ENCODE measurements at places on chromosomes 12 and 14.

DNA sequence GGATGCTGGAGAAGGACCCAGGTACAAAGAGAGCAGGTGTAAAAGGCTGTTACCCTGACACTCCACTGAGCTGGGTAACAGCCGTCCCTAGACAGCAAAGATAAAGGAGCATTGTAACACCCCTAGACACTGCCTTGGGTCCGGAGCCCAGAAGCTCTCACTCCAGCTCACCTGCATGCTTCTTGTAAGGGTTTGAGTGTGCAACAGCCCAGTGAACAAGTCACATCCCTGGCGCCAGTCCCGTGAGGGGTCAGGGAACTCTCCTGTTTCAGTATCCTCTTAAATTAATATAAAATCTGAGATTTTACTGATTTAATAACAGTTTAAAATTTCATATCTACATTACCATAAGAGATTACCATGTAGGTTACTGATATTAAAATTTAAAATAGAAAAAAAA is 124.8 kb upstream of the LMO3 start:
- H3K4me3 ChIP-seq, result no peak overlapping the region
- H3K27me3 ChIP-seq, result no peaks in the 10 kb centered on the region
- no peak for DNase-seq

- H3K4me3 ChIP-seq, result no peak overlapping the region
- H3K36me3 ChIP-seq, result no peaks in the 10 kb centered on the region
- no peak overlapping the region for H3K27ac ChIP-seq
- no peak for DNase-seq
Measured at GRCh38 chr12:54020591-54021405, 7.4 kb upstream of the HOXC6 start.

- peak; percentile 81 for DNase-seq
- peak within 1 kb of the TSS; percentile 96 for H3K4me3 ChIP-seq
- peaks cover 19% of the 10 kb centered on the region for H3K36me3 ChIP-seq
- H3K27ac ChIP-seq, result peak within 1 kb of the TSS; percentile 97
- H3K4me1 ChIP-seq, result peaks cover 15% of the 10 kb centered on the region
- peaks cover 7% of the 10 kb centered on the region for H3K27me3 ChIP-seq
Measured at GRCh38 chr14:77760381-77761204, at the start of gene SNW1. Gene SNW1 (minus strand): TSS chr14:77761156. CDS start chr14:77761127, 29 bp downstream.

DNA sequence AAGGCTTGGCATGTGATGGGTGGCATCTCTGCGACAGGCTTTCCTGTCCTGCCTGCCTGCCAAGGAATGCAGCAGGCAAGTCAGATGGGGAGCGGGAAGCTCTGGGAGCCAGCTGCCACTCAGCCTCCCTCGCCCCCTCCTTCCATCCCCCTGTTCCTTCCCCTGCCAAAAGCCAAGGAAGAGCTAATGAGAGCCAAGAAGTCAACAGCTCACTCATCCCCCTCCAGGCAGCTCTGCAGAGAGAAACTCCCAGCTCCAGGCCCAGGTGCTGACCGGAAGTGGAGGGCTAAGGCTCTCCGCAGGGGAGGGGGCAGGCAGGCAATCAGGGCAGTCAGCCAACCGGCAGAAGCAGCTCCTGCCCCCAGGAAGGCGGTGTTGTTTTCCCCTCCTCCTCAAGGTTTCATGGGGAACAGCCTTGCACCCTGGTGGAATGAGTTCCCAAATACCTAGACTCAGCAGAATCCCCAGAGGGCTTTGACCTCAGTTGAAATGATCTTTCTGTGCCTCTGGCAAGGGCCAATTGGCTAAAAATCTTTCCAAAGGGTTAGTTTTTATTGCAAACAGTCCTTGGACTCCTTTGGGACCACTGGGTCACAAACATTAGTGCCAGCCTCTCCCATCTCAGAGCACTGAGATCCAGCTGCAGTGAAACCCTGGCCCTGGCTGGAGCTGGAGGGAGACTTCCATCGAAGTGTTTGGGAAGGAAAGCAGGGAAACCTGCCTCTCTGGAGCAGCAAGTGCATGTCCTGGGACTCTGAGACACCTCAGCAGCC is 349.1 kb downstream of the DPF3 start:
- DNase-seq, result no peak
- H3K4me1 ChIP-seq, result no peaks in the 10 kb centered on the region
- H3K4me3 ChIP-seq, result no peak overlapping the region
- no peak overlapping the region for H3K27ac ChIP-seq

- H3K4me3 ChIP-seq, result no peak overlapping the region
- no peaks in the 10 kb centered on the region for H3K4me1 ChIP-seq
- DNase-seq, result no peak
- H3K27ac ChIP-seq, result no peak overlapping the region
- H3K27me3 ChIP-seq, result peaks cover 4% of the 10 kb centered on the region
Measured at GRCh38 chr14:23877538-23878180, 75.9 kb upstream of the DHRS4 start.

DNA sequence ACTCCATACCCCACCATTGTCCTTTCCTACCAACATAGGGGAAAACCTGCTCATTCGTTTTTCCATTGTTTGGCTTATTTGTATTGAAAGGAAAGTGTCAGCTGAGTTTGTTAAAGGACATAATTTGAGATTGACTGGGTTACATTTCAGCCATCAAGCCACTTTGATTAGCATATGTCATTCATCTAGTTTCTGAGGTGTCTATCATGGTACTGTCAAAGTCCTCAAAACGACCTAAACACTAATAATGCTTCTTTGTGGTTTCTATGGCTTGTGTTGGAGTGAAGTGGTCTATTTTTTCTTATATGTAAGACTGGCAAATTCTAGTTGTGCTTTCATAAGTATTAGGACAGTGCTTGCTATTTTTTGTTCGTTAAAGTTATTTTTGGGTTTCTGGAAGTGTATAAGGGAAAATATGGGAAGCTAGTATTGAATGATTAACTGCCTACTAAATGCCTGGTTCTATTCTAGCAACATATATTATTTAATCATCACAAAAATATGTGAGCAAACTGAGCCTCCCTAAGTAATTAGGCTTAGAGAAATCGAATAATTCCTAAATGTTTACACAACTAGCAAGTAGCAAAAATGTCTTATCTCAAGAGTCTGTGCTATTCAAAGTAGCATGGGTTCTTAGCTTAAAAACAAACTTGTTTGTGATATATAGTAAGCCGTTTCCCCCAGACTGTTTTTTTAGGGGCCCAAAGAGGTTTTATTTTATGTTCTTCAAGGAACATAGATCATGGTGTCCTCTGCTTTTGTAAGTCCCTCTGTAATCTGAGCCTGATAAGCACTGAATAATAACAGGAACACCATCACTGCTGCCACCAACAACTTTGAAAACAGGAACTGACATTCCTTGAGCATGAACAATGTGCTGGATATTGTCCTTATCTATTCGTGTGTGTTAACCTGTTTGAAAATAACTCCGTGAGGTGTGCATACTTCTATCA is 67.1 kb downstream of the DERA start:
- H3K4me1 ChIP-seq, result peaks cover 51% of the 10 kb centered on the region
- peak; percentile 21 for DNase-seq
- H3K27ac ChIP-seq, result peak overlapping the region; percentile 99
- peaks cover 2% of the 10 kb centered on the region for H3K27me3 ChIP-seq
- peak overlapping the region; percentile 51 for H3K4me3 ChIP-seq

- no peak overlapping the region for H3K27ac ChIP-seq
- no peak overlapping the region for H3K4me3 ChIP-seq
- H3K36me3 ChIP-seq, result no peaks in the 10 kb centered on the region
- H3K4me1 ChIP-seq, result peaks cover 9% of the 10 kb centered on the region
- no peak for DNase-seq
- peaks cover 1% of the 10 kb centered on the region for H3K27me3 ChIP-seq
Measured at GRCh38 chr12:15831315-15831978, 42.3 kb upstream of the EPS8 start.

- H3K27me3 ChIP-seq, result peaks cover 26% of the 10 kb centered on the region
- peaks cover 9% of the 10 kb centered on the region for H3K36me3 ChIP-seq
- H3K4me3 ChIP-seq, result peak within 1 kb of the TSS; percentile 93
Measured at GRCh38 chr12:116881325-116881876, at the start of gene HRK. Gene HRK (minus strand): TSS chr12:116881441. CDS start chr12:116881307, 134 bp downstream.

- peaks cover 10% of the 10 kb centered on the region for H3K27me3 ChIP-seq
- H3K27ac ChIP-seq, result peak overlapping the region; percentile 96
- peaks cover 10% of the 10 kb centered on the region for H3K36me3 ChIP-seq
- DNase-seq, result peak; percentile 11
Measured at GRCh38 chr12:64608901-64609535, 1.3 kb upstream of the RASSF3 start.

DNA sequence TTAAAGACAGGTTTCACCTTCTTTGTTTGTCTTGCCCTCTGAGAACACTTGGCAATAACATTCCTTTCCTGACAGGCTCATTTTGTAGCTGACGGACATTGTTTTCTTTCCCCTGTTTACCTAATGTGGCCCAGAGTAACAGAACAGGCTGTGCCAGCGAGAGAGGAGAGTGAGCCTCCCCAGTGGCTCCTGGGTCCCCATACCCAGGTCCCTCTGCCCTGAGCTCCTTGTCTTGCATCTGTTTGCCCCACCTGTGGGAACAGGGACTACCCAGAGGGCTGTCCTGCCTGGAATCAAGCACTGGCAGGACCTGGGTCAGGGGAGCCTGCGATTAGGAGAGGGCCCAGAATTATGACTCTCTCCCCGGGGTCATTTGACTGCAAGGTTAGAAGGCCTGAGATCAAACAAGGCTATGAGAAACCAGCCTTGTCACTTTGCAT is 222.9 kb downstream of the ZFP36L1 start:
- DNase-seq, result no peak
- H3K27me3 ChIP-seq, result peaks cover 2% of the 10 kb centered on the region
- H3K27ac ChIP-seq, result no peak overlapping the region
- peaks cover 26% of the 10 kb centered on the region for H3K4me1 ChIP-seq

DNA sequence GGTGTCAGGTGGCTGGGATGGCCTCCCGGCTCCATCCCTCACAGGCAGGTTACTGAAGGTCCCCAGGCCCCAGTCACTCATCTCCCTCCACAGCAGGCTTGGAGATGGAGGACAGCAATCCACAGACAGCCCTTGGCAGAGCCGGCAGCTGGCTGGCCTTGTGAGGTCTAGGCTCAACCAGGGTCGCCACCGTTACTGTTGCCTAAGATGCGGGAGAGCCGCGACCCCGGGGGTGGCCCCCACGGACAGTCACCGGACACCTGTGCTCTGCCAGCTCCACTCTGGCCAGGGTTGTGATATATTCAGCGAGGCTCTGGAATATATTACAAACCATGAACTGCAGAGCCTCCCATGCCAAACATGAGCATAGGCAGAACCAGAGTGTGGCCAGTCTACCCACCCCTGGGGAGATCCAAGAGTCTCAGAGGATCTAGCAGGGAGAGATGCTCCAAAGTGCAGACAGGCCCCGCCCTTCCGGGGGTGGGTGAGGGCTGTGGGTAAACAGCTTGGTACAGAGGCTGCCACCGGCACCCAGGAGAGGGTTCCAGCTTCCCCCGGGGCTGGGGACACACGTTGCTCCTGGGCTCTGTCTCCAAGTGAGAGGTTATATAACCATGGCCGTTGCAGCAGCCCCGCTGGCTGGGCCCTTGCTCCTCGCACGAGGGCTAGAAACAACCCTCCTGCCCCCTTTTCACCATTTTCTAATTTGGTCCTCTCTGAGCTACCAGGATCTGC is 55.9 kb upstream of the DIO3 start:
- H3K27ac ChIP-seq, result no peak overlapping the region
- no peak overlapping the region for H3K4me3 ChIP-seq
- no peak for DNase-seq

GRCh38 chr14:69107407-69108003 is 45.4 kb downstream of the DCAF5 start:
- peaks cover 4% of the 10 kb centered on the region for H3K36me3 ChIP-seq
- H3K4me3 ChIP-seq, result no peak overlapping the region
- no peak overlapping the region for H3K27ac ChIP-seq
- peak; percentile 36 for DNase-seq
- no peaks in the 10 kb centered on the region for H3K27me3 ChIP-seq

DNA sequence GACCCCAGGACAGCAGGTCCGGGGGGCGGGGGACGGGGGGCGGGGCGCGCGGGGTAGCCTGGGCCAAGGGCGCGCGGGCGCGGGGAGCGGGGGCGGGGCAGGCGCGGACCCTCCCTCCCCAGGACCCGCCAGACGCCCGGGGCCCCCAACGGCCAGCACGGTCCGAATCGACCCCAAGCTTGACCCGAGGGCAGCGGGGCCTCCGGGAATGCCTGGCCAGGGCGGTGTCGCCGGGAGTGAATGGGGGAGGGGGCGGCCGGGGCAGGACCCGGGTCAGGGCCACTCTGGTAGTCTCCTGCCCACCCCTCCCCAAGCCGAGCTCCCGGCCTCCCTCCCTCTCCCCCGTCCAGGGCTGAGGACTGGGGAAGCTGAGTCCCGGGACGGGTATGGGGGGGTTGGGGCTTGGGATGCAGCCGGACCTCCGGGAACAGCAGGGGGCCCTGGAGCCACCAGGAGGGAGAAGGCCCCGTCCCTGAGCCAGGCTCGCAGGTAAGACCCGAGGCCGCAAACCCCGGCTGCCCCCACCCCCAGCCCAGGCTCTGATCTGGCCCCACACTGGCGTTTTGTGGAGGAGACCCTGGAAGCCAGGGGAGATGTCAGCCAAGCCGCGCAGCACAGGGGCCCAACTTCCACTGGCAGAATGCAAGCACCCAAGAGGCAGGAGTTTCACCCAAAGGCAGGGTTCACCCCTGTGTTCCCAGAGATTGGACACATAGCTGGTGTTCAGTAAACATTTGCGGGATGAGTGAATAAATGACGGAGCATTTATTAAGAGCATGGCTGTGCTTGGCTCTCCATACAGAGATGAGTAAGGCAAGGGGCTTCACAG is 545 bp upstream of the GALNT9 start:
- peaks cover 16% of the 10 kb centered on the region for H3K4me1 ChIP-seq
- peaks cover 5% of the 10 kb centered on the region for H3K36me3 ChIP-seq
- H3K27ac ChIP-seq, result no peak overlapping the region
- H3K4me3 ChIP-seq, result no peak overlapping the region
- no peak for DNase-seq

GRCh38 chr12:26028953-26029735 is 70.7 kb downstream of the RASSF8 start:
- H3K36me3 ChIP-seq, result no peaks in the 10 kb centered on the region
- peaks cover 11% of the 10 kb centered on the region for H3K4me1 ChIP-seq
- peak; percentile 45 for DNase-seq
- no peak overlapping the region for H3K27ac ChIP-seq
- H3K27me3 ChIP-seq, result peaks cover 3% of the 10 kb centered on the region
- no peak overlapping the region for H3K4me3 ChIP-seq

- no peak overlapping the region for H3K27ac ChIP-seq
- no peak for DNase-seq
- H3K4me1 ChIP-seq, result no peaks in the 10 kb centered on the region
- no peak overlapping the region for H3K4me3 ChIP-seq
Measured at GRCh38 chr14:76742185-76742584, 19.1 kb upstream of the VASH1 start.

DNA sequence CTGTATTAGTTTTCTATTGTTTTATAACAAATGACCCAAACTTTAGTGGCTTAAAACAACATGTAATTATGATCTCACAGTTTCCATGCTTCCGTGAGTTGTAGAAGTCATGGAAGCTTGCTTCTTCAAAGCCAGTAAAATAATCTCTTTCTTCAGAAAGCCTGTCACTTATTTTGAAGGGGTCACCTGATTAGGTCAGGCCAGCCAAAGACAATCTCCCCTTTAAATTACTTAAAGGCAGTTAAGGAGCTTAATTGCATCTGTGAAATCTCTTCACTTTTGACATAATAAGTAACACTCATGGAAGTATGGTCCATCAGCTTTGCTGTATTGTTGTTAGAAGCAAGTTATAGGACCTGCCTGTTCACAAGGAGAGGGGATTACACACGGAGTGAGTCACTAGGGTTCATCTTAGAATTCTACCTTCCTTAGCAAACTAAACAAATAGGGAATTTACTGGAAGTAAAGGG is 89.8 kb downstream of the FAR2 start:
- H3K36me3 ChIP-seq, result peaks cover 8% of the 10 kb centered on the region
- no peaks in the 10 kb centered on the region for H3K27me3 ChIP-seq
- H3K4me1 ChIP-seq, result peaks cover 36% of the 10 kb centered on the region
- DNase-seq, result no peak
